Hematopoietic multipotent progenitor cell (in vitro differentiated cells): ENCODE measurements at places on chromosomes 16 and 17.

GRCh38 chr16:56048425-56049105 lies 142.7 kb upstream of the GNAO1 start:
- DNase-seq, result peak; percentile 60

DNA sequence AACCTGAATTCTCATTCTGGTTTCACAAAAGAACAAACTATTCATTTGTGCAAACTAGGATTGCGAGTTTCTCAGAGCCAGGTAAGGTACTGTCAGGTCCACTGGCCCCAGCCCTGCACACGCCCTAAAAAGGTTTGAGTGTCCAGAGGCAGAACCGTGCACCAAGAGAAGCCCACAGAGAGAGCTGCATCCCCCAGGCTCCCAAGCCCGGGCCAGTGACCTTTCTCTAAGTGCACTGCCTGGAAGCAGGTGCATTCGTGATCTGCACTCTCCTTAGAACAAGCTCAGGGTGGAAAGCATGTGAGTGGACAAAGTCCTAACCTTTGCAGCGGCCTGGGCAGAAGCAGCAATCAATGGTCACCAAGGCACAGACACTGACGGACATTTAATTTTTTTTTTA lies 26.8 kb downstream of the MEAK7 start:
- no peak for DNase-seq

DNA sequence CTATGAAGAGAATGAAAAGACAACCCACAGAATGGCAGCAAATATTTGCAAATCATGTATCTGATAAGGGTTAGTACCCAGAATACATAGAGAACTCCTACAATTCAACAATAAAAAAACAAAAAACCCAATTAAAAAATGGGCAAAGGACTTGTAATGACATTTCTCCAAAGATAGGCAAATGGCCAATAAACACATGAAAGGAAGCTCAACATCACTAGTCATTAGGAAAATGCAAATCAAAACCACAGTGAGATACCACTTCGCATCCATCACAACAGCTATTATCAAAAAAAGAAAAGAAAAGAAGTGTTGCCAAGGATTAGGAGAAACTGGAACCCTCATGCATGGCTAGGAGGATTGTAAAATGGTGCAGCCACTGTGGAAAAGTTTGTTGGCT lies 45.1 kb upstream of the ARL6IP1 start:
- DNase-seq, result no peak

GRCh38 chr16:4371357-4372000 lies at the start of gene VASN:
TSS of gene VASN (plus strand) at chr16:4371848. CDS start at chr16:4380878, 9,030 bp downstream.
- peak; percentile 49 for DNase-seq

GRCh38 chr17:42017866-42018200 lies 594 bp upstream of the DNAJC7 start:
- DNase-seq, result no peak

DNA sequence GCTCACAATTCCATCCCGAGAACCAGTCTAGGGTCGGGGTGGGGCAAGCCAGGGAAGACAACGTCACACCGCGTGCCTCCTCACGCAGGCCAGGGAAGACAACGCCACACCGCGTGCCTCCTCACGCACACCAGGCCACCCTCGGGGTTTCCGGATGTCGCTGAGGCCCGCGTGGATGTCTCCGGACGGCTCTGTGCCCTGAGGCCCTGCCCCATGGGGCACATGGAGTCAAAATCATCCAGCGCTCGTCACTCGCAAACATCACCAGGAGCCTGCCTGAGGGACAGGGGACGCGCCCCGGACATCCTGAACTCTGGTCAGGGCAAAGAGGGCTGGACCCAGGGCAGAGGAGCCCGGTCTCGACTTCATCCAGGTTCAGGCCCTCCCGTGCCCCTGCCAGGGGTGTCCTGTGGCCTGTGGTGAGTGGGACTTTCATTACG lies 3.7 kb downstream of the TMEM204 start:
- no peak for DNase-seq

DNA sequence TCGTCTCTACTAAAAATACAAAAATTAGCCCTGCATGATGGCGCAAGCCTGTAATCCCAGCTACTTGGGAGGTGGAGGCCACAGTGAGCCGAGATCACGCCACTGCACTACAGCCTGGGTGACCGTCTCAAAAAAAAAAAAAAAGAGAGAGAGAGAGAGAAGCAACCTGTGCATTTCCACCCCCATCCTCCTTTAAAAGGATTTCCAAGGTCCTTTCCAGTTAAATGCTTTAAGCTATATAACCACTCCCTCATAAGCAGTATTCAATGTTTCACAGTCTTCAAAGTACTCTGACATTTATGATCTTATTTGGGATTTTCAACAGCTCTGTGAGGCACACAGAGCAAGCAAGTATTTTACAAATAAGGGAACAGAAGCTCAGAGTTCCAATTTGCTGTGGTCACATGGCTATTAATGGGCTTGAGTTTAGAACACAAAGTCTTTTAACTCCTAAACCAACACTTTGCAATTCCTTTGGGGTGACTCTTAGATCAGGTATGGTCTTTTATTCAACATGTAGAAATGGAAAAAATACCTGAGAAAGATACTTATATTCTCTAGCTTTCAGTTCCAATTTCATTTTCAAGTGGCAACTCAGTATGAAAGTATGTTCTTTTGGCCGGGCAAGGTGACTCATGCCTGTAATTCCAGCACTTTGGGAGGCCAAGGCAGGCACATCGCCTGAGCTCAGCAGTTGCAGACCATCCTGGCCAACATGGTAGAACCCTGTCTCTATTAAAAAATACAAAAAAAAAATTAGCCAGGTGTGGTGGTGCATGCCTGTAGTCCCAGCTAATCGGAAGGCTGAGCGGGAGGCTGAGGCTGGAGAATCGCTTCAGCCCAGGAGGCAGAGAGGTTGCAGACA lies 31.3 kb downstream of the SPOP start:
- DNase-seq, result no peak

DNA sequence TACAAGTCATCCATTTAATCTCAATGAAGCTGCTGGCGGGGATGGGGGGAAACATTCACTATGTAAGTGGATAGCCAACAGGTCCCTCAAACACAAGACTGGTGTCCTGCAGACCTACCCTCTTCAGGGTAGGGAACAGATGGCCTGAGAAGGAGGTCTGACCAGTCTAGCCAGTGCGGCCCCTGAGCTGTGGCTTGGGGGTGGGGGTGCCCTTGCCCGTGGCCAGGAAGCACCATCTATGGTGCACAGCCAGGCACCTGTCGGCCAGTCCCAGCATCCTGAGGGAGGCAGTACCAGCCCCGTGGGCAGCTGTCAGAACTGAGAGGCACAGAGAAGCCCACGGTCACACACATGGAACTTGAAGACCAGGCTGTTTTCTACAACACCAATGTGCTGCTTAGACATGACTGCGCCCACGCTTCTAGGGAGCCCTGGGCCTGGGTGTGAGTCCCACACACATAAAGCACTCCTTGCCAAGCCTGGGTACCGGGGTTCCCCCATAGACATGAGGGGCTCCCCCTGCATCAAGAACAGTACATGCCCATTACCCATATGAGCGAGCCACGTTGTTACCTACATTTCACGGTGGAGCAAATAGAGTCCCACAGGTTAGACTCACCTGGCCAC lies 40.9 kb downstream of the RMI2 start:
- no peak for DNase-seq

DNA sequence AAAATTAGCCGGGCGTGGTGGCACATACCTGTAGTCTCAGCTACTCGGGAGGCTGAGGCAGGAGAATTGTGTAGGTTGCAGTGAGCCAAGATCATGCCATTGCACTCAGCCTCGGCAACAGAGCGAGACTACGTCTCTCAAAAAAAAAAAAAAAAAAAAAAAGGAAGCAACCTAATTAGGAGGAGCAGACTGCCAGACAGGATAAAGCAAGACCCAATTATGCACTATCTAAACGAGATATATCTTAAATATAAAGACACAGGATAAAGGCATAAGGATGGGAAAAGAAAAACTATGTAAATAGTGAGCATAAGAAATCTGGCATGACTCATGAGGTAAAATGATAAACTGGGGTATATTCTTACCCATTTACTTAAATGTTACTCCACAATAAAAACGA lies 4.9 kb downstream of the TXNDC11 start:
- no peak for DNase-seq

- no peak for DNase-seq
These were observed 48.2 kb upstream of the CDC42EP4 start for GRCh38 chr17:73359987-73360410.

GRCh38 chr16:89618109-89618998 lies 4.9 kb downstream of the DPEP1 start:
- no peak for DNase-seq

DNA sequence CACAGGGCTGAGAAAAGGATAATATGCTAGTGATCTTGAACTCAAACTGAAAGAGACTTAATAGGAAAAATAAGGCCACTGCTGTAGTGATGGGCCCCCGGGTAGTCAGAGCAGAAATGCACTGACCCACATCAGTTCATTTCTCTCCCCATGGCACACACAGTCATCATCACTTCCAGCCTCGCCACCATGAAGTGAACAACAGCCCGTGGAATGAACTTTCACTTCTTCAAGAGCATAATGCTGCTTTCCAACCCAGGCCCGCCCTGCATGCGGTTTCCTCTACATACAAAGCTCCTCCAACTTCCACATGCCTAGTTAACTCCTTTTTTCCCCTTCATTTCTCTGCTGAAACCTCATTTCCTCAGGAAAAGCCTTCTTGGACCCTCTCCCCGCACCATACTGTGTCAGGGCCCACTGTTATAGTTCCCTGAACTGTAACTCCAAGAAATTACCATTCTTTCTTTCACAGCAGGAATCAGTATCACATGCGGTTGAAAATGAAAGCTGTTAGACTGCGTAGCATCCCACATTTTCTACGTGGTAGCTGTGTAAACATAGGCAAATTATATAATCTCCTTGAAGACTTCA lies 65.8 kb upstream of the SMIM36 start:
- DNase-seq, result no peak

GRCh38 chr17:43556292-43556691 lies 10.2 kb upstream of the ETV4 start:
- peak; percentile 92 for DNase-seq

DNA sequence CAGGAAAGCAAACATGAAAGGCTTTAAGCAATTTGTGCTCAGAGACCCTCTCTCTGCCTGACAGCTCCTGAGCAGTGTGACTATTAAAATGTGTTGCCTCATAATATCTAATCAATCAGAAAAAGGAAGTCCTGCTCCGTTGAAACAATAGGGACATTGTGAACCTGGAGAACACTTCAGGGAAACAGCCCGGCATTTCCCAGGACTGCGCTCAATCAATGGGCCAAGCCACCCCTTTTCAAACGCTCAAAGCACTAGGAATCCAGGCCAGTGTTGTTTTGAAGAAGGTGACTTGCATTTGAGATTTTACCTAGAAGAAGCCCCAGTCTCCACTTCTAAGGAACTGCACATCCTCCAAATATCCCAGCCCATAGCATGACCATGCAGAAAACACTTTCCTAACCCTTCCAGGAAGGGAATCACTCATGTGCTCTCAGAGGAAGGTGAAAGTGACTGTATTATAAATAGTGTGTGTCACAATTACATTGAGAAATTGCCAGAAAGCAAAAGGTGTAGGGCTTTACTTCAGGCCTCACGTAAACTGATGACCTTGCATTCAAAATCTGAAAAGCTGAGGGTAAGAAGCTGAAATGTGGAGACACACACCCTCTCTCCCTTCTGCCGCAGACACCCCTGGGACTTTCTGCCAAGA lies 19.4 kb downstream of the CDRT4 start:
- no peak for DNase-seq

GRCh38 chr17:39175695-39176093 lies 9.7 kb upstream of the ARL5C start:
- DNase-seq, result no peak

DNA sequence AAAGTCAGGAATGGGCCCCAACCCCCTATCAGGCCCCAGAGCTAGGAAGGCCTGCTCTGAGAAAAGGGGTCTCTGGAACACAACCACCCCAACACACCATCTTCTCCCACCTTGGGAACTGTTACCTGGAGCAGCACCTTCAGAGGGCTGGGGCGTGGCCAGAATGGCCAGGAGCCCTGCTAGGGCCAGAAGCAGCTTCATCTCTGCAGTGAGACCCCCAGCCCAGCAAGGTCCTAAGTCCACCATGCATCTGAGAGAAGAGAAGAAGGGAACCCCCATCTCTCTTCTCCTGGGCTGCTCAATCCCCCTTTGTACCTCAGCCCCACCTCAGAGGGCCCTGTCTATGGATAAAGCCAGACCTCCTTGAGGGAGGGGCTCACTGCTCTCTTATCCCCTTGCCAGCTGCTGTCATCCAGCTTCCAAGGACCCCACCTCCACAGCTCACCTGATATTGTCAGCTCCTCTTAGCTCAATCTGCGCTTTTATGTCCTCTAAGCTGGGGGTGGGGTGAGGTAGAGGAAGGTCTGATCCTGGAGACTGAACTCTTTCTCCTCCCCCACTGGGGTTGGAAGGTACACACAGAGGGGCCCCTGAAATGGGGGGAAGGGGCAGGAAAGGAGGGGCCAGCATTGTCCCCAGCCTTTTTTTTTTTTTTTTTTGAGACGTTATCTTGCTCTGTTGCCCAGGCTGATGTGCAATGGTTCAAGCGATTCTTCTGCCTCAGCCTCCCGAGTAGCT lies at the start of gene MPO:
TSS of gene MPO (minus strand) at position 456 of the 738 bp plus-strand sequence. CDS start at position 279, 177 bp downstream.
- DNase-seq, result no peak

DNA sequence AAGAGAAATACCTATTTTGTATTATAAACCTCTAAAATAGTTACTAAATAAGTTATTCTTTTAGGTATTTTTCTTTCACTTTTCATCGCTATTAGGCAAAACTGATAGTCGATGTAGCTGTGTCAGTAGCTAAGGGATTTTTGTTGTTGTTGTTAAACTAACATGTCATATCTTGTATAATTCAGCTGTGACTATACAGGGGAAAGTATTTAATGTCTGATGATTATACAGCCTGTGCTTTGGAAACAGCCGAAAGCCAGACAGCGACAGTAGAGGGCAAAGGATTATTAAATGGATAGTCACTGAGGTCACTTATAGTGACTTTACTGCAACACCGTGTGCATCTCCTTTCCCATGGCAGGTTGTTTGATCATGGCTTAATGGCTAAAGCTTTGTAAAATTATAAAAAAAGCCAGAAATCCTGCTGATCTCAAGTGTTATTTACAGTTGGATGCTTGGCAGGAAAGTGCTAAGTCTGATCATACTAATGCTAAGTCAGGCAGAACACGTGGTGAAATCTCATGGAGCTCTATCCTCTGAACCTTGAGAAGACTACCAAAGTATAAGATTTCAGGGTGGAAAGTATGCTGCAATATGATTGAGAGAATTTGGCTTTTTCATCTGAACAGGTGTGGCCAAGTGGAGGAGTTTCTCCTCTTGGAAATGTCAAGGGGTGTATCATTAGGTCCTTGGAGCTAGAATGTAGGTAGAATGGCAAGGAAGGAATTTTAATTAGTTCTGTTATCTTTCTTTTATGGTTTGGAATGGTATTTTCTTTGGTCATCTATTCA lies 88.4 kb downstream of the FTO start:
- DNase-seq, result no peak

GRCh38 chr17:35676441-35676840 lies 55.0 kb upstream of the RASL10B start:
- DNase-seq, result no peak
